CD8-positive, alpha-beta memory T cell (primary cell): ENCODE measurements at places on chromosomes 12 and 14.

GRCh38 chr14:101773378-101773777, 11.9 kb downstream of the PPP2R5C start:
- no peak for DNase-seq

- DNase-seq: no peak
These were observed 383.6 kb downstream of the BCAT1 start for GRCh38 chr12:24565300-24565699.

- DNase-seq: peak; percentile 9
These were observed 72.3 kb upstream of the KRAS start for GRCh38 chr12:25322918-25323531.

GRCh38 chr14:58789736-58790135, 152.0 kb downstream of the DACT1 start:
- DNase-seq: no peak

DNA sequence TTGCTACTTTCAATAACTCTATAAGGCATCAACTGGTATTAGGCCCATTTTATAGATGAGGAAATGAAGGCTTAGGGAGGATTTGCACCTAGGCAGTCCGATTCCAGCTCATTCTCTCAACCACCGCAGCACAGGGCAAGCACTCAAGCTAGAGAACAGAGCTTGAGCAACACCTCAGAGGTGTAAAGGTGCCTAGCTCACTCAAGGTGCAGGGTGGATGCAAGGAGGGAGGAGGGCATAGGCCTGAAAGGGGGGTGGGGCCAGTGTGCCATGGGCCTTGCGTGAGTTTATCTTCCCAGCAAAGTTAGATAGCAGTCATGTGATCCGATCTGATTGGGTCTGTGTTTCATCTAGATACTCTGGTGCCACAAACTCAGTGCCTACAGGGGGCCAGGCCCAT, 10.2 kb upstream of the EMP1 start:
- DNase-seq: no peak

GRCh38 chr12:95321516-95322246, 104.1 kb downstream of the VEZT start:
- DNase-seq: no peak

- no peak for DNase-seq
These were observed 15.2 kb upstream of the CLIP1 start for GRCh38 chr12:122437656-122438121.

DNA sequence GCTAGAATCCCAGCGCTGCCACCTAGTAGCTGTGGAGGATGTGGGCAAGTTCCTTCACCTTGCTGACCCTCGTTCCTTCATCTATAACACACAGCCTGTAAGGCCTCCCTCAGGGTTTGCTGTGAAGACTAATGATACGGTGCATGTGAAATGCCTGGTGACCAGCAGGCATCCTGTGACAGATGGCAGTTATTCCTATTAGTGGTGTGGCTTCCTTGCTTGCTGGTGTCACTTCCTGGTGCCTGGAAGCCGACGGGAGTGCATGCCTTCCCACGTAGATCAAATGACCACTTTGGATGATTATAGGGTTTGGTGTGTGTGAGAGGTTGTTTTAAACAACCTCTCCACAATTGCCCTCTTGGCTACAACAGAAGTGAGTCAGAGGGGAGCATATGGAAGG, 894.9 kb downstream of the VRK1 start:
- no peak for DNase-seq

- DNase-seq: no peak
These were observed 74.4 kb downstream of the MGST1 start for GRCh38 chr12:16421806-16422205.

DNA sequence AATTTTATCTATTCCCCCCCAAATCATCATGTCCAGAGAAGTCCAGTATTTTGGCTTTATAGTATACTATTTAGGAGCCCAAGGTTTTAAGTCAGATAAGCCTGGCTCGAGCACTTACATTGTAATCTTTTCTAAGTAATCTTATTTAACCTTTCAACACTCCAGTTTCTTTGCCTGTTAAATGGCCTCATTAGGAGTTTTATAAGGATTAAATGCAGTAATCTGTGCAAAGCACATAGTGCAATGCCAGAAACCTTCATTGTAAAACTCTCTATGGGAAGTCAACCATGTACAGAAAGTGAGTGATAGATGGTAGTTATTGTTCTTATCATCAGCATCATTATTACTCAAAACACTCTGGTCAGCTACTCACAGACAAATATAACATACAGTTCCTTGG, 1330.4 kb downstream of the SLC16A7 start:
- no peak for DNase-seq

GRCh38 chr14:100785626-100786025, 40.3 kb upstream of the MEG3 start:
- DNase-seq: no peak
